ENCODE measurements at places on chromosomes 11 and 22.

DNA sequence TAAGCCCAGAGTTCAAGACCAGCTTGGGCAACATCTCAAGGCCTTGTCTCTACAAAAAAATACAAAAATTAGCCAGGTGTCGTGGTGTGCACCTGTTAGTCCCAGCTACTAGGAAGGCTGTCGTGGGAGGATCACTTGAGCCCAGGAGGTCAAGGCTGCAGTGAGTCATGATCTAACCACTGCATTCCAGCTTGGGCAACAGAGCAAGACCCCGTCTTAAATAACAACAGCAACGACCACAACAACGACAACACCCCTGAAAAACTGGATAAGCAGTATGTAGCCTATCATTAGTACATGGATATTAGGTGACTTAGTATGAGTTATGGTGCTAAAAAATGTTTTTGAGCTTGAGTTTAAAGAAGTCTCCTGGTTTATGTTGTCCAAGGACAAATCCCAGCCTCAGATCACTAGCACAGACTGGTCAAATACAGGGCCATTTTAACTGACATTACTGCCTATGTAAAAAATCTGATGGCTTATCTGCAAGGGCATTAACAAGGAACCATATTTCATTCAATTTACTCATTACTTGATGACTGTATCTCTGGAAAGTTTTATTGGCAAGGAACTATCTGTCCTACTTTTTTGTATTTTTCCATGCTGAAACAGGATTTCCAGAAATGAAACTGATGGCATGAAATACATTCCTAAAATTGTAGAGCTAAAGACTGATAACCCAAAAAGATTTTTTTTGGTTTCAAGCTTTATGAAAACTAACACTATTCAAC, 23.4 kb downstream of the C2CD3 start:
- DNase-seq = no peak

GRCh38 chr11:60875366-60876167, 8.2 kb downstream of the ZP1 start:
- no peak for DNase-seq

GRCh38 chr11:120594746-120595145, 83.2 kb downstream of the GRIK4 start:
- no peak for DNase-seq

GRCh38 chr22:28051787-28052356, 132.8 kb upstream of the PITPNB start:
- no peak for DNase-seq

DNA sequence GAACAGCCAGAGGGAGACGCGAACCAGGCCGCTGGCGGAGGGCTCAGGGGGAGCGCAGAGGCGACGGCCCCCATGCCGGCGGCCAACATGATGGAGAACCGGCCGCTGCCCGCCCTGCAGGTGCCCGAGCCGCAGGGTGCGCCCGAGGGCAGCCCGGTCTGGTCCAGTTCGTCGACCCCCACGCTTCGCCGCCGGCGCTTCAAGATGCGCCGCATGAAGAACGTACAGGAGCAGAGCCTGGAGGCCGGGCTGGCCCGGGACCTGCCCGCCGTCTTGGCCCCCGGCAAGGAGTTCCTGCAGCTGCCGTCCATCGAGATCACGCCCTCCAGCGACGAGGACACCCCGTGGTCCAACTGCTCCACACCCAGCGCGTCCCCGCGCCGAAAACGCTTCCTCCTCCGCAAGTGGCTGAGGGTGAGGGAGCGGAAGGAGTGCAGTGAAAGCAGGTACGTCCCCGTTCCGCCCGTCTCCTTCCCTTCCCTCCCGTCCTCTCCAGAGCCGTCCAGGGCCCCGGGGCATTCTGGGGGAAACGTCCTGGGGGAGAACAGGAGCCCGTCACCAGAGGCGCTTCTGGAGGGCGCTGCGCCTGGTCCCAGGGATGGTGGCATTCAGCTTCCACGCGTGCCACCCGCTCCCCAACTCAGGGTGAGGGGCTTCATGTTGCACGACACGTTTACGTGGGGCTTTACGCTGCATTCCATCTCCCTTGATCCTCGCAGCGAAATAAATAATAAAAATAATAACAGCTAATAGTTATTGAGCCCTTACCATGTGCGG, 840 bp downstream of the GRAMD1B start:
- no peak for DNase-seq

- DNase-seq = no peak
These were observed 29.0 kb downstream of the LAYN start for GRCh38 chr11:111569476-111569875.

DNA sequence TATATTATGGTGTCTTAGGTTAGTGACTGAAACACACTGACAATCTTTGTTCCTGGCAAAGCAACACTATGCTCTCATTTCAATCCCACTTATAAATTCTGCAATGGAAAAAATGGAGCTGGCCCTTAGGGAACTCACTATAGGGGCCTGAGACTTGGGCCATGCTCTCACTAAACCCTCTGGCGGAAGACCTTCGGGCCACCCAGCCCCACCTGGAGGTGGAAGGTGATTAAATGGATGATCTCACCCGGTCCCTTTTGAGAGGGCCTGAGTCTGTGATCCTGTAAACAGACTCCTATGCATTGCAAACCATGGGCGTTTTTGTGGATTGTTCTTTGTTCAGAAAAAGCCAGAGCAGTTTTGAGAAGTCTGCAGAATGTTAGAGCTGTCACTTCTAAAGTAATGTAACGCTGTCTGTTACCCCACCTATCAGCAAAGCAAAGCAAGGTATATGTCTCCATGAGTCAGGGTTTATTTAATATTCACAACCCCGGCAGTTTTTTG, 17.0 kb upstream of the CDON start:
- DNase-seq = no peak

- no peak for DNase-seq
These were observed 4.7 kb downstream of the UNC93B1 start for GRCh38 chr11:67999201-67999629.

DNA sequence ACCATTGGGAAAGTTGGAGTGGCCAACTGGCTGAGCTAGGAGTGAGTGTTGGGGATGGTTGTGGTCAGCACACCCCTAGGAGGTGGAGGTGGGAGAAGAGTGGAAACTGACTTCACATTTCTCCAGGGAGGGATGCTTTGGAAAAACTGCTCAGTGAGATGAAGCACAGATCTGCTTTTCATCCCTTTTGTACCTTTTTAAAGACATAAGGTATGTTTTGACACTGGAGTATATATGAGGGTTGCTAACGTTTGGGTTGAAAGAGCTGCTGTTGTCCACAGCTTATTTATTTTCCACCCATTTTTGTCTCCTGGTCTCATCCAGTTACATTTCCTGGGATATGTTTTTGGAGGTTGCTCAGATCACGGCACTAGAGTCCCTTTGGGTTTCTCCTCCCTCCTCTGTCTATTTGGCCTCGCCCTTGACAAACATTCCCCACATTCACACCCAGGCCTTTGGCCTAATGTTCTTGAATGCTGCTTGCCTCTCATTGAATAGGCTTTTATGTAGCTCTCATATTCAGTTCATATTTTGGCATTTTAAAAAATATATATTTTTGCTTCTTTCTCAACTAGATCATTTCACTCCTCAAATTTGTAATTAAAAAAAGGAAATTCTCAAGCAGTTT, 8.3 kb downstream of the SREBF2 start:
- no peak for DNase-seq

- no peak for DNase-seq
These were observed 638 bp upstream of the TENM4 start for GRCh38 chr11:79441461-79441875.

DNA sequence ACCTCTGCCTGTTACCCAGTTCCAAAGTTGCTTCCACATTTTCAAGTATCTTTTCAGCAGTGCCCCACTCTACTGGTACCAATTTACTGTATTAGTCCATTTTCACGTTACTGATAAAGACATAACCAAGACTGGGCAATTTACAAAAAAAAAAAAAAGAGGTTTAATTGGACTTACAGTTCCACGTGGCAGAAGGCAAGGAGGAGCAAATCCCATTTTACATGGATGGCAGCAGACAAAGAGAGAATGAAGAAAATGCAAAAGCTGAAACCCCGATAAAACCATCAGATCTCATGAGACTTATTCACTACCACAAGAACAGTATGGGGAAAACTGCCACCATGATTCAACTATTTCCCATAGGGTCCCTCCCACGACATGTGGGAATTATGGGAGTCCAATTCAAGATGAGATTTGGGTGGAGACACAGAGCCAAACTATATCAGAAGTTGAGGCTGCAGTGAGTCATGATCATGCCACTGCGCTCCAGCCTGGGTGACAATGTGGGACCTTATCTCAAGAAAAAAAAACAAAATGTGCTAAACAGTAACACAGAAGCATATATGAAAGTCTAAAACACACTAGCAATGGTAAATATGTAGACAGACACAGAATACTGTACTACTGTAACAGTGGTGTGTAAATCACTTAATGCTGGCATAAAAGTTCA, 190.3 kb upstream of the ZC3H12C start:
- DNase-seq = no peak

- no peak for DNase-seq
These were observed 584.9 kb upstream of the CCDC90B start for GRCh38 chr11:83871054-83871453.

- no peak for DNase-seq
These were observed 3.0 kb downstream of the AQP11 start for GRCh38 chr11:77592727-77593126.

DNA sequence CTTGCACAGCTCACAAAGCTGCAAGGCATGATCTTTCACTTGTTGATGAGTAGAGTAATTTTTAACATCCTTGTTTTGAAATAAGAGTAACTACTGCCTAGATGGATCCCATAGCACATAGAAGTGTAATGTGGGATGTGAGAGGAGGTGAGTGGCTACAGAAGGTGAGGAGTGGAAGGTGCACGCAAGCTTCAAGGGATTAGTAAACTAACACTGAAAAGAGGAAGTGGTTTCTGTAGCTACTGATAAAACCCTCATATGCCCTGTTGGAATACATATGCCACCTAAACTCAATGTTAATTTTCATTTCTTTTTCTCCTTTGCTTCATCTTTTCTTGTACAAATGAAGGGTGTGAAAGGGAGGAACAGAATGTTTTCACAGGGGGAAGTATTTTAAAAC, 22.0 kb upstream of the CTSC start:
- no peak for DNase-seq

DNA sequence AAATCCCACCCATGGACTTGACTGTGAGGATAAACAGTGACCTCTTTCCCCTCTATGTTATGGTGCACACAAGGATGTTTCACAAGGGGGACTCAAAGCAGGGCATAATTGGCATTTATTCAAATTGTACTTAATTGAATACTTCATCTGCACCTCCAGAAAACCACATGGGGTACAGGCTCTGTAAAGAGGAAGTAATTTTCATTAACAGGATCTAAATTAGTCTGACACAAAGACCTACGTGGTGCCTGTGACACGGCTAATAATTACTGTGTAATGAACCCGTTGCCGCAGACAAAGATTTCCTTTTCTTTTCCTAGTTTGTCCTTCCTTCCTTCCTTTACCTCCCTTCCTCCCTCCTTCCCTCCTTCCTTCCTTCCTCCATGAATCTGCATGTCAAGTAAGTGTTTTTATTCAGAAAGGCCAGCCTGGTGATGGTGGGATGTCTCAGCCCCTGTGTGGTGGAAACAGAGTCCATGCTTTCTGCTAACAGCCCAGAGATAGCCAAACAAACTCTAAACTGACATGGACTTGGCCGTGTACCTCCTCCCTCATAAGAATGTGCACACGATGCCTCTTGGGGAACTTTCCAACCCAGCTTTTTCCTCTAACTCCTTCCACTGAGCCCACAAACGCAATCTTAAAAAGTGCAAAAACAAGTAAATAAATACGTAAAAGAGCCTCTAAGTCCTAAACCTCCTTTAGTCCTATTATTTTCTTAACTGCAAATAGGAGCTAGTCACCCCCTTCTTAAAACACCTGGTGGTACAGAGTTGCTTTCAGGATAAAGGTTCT, 118.8 kb downstream of the INSC start:
- DNase-seq = no peak

GRCh38 chr11:20289732-20290131, 73.8 kb upstream of the HTATIP2 start:
- no peak for DNase-seq

DNA sequence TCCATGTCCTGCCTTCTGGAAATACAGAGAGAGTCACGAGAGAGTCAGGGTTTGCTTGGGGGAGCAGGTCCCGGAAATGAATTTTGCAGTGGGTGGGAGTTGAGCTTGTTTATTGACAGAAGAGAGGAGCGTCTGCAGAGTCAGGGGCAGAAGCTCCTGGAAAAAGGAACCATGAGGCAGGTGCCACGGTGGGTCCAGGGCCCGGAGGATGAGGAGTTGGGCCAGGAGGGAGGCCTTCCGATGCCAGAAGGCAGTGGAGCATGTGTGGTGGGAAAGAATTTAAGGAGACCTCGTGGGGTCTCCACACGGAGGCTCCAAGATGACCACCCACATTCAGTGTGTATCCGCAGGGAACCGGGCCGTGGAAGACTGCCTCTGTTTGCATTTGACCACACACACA, 461.2 kb downstream of the BRD1 start:
- no peak for DNase-seq

- DNase-seq = no peak
These were observed 40.6 kb upstream of the CRTAM start for GRCh38 chr11:122797651-122798050.

DNA sequence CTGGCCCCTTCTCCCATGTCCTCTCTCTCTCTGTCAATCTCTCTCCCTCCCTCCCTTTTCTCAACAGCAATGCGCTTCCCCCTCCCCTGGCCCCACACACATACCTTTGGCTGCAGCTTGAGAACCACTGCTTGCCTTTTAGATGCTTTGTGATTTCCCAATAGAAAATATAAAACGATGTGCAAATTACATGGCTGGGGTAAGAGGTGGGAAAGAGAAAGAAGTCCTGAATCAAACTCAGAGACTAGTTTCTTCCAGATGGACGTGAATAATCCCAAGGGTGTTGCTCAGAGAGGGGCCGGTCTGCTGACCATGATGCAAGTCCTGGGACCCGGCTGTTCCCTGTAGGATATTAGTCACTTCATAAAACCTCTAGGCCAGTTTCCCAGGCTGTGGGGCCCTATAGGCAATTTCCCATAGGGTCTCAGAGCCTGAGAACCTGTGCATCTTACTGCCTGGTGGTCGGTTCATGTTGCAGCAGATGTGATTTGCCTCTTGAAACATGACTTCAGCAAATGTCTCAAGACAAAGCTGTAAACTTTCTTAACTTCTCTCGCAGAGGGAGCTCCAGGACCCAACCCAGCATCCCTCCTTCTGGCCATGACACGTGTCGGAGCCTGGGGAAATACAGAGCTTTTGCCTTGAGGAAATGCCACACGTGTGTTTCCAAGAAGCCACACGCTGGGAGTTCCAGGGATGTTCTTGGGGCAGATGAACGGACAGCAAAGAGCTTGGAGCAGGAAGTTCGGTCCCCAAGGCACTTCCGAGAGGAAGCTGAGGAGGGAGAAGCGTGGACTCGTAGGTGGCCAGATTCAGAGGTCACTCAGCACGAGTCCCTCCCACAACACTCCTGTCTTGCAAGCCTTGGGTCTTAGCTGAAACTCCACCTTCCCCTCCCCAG, 34.5 kb upstream of the ETS1 start:
- DNase-seq = no peak
